ENCODE measurements at places on chromosomes 3 and 15.

GRCh38 chr3:99696497-99696896, 58.1 kb downstream of the COL8A1 start:
- DNase-seq: no peak

- DNase-seq: peak; percentile 43
Observed at GRCh38 chr3:39291903-39292329, 12.1 kb upstream of the CX3CR1 start.

DNA sequence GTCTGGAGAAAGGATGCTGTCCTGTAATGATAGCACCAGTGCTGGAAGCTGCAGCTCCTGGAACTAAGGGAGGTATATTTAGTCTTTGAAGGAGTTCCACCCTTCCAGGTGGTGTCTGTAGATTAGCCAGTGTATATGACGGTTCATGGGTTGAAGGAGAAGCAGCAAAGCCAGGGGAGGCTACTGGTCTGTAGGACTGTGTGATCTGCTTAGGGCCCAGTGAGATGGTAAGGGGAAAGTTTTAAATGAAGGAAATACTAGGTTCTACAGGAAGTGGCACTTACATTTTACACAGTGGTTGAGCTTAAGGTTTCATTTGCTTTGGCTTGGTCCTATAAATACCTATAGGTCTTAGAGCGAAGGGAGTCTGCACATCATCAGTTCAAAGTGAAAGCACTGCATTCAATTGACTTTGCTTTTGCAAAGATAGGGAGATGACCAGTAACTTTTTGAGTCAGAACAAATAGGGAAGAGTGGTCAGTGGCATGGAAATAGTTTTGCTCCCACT, 5.6 kb downstream of the SLC25A38 start:
- DNase-seq: no peak

- no peak for DNase-seq
Observed at GRCh38 chr3:108219336-108219735, 2.9 kb downstream of the IFT57 start.

DNA sequence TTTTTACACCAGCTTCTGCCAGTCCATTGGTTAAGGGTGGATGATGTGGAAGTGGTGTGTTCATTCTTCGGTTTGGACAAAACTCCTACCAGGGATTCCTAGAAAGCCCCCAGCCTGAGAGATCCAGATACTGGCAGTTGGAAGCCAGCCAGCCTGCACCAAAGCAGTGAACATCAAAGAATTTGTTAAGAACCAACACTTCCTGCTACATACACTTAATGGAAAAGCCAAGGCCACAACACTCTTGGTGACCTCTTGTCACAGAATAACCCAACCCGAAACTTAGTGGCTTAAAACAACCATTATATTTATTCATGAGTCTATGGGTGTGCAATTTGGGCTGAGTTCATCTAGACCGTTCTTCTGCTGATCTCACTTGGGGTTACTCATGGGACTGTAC, 42.9 kb upstream of the ADAMTS9 start:
- DNase-seq: no peak

DNA sequence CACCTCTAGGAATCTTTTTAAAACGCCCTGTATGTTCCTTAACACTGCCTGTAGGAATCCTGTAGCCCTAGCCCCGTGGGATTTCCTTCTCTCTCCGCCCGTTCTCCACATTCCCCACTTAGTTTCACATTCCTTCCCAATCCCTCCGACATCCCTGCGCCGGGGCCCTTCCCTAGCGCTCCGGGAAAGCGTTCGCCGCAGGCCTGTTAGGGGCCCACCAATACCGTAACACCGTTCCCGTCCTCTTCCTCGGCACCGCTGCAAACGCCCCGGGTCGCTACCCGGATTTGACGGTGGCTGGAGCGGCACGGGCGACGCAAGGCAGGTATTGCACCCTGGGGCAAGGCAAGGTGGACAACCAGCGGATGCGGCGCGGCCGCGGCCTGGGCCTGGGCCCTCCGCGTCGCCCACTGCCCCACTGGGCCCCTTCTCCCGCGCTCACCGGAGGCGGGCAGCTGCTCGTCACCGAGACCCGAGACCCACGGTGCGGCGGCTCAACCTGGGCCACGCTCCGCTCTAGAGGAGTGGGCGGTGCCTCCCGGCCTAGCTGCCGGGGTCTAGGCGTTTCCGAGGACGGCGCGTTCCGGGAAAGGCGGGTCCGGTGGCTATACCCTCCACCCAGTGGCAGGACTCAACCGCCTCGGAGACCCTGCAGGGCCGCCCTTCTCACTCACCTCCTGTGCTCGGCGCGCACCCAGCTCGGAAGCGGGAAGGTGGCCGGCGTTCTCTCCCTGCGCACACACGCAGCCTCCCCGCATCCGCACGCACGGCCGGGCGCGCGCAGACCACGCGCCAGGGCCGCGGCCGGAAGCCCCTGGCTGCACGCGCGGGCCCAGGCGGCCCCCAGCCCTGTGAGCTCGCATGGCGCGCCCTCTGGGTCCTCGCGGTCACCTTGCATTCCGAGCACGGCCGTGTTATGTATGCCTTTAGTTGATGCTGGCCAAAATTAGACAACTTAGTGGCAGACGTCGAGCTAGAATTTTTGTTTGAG, at the start of gene B3GALNT1:
TSS of gene B3GALNT1 (minus strand) at position 789 of the 991 bp plus-strand sequence. CDS start 18,595 bp downstream, outside the sequence.
- no peak for DNase-seq

DNA sequence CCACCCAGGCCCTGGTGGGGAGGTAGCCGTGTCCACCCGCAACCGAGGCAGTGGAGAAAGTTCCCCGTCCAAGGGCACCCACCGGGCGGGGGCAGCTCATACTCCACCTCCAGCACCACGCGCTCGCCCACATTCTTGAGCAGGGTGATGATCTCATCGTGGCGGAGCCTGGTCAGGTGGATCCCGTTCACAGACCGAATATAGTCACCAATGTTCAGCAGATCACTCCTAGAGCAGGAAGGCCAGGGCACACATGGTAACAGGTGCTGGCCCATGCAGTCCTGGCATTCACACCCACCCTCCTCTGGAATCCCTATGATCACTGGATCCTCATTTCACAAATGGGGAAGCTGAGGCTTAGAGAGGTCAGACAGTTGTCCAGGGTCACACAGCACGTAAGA, 15.8 kb downstream of the GRIP2 start:
- DNase-seq: no peak

DNA sequence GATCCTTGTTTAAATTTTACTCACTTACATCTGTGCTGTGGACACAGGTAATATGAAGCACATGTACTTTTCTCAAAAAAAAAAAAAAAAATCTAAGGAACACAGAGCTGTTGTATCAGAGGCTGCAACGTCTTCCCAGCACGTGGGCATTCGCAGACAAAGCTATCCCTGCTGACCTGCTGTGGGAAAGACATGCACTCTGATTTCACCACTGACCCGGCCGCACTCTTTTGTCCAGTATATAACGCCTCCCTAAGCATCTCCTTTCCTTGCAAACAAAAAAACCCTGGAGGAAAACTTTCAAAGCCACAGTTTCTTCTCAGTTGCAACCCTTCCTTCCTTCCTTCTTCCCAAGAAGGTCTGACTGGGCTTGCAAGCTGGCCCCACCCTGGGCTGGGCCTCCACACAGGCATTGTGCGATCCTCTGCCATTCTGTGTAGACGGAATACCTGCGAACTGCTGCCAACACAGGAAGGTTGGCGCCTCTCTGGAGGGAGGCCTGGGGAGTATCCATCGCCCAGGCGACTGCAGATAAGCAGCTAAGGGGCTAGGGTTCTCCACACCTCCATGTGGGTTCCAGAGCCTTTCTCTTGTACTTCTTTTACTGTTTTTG, 50.8 kb downstream of the SLC12A8 start:
- no peak for DNase-seq

GRCh38 chr3:20121088-20121487, 64.9 kb downstream of the SGO1 start:
- no peak for DNase-seq

DNA sequence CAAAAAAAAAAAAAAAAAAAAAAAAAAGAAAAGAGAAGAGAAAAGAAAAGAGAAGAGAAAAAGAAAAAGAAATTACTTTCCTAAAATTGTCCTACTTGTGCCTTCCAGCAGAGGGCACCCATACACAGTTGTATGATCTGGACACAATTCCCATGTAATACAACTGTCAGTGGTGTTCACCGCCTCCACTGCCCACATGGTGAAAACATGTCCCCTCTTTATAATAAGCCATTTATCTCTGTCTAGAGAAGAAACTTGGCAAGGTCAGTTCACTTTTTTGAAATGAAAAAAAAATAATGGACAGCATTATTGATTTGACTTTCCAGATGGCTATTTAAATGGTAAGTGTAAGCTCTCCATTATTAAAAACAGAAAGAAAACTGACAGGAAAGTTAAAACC, 459.4 kb downstream of the GBE1 start:
- DNase-seq: peak; percentile 5

DNA sequence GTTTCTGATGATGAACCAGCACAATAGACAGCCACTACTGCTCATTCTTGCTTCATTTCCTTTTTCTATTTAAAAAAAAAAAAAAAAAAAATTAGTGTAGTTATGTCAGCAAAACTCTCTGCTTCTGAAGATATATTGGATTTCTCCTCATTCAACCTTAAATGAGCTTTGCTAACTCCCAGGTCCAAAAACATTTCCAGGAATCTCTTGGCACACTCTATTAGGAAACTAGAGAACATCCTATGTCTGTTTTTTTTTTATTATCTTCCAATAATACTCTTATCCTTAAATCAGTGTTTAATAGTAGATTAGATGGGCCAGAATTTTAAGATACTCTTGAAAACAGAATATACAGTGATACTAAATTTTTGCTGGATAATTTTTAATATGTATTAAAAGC, 398.0 kb downstream of the NAALADL2 start:
- no peak for DNase-seq

GRCh38 chr3:63863150-63864007, at the start of the genes ATXN7 and THOC7:
ATXN7 (plus strand) TSS chr3:63863867; CDS start chr3:63912599, 48,732 bp downstream.
THOC7 (minus strand) TSS chr3:63863805; CDS start chr3:63863790, 15 bp downstream.
- peak; percentile 52 for DNase-seq

DNA sequence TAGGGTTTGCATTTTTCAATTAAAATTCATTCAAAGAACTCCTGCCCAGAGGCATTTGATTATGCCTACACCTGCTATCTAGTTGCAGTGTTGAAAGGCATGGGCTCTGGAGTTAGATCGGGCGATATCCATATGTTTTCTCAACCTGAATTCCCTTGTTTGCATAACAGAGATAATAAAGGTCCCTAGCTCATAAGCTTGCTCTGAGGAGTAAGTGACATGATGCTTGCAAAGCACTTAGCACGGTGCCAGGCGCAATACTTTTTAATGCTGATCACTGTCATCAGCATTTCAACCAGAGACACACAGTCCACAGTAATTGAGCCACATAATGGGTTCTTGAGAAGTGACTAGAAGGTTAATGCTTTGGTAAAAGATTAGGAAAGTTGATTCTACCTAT, 106.3 kb upstream of the SAMMSON start:
- no peak for DNase-seq

GRCh38 chr3:179072100-179072438, 460 bp upstream of the ZMAT3 start:
- peak; percentile 36 for DNase-seq

DNA sequence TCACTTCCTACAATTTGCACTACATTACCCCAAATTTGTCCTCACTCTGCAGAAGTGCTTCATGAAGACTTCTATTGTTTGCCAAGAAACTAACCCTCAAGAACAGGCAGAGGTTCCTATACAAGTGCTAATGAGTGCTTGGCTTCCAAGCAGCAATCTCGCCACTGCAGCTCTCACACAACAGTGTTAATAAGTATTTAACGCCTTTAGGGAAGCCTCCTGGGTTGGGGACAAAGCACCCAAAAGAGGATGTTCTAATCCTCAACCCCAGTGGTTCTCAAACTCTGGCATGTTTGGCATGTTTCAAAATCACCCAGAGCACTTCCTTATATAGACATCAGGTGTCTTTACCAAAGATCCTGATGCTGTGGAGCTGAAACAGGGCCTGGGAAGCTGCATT, 64.6 kb downstream of the ZIC4 start:
- no peak for DNase-seq

DNA sequence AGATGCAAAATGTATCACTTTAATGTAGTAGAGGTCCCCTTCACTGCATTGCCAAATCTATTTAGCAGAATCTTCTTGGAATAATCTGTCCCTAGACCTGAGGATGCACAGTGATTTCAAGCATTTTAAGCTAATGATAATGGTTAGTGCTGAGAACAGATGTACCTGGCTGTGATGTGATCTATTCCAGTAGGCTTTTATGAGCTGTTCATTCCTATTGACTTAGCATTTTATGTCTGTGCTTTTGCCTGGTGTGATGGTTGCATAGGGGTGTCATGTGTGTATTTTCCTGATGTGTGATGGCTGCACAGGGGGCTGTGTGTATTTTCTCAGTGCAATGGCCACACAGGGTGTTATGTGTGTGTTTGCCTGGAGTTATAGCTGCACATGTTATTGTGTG, 272.9 kb downstream of the TIGIT start:
- DNase-seq: no peak

- DNase-seq: no peak
Observed at GRCh38 chr15:71078506-71079207, 36.6 kb upstream of the THSD4 start.

DNA sequence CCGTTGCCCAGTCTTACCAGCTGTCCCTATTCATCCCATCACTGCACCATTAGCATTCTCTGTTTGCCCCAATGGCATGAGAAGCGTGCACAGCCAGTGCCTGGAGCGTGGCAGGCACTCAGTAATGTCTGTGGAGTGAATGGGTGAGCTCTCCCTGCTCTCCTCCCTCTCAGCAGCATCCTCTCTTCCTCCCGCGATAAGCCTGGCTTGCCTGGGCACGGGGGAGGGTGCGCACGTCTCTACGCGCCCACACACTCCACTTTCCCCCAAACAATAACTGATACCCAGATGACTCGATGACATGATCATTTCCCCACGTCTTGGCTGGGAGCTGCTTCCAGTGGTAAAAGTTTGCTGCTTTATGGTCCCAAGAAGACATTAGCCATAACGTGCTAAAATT, 81.8 kb upstream of the LINGO1 start:
- no peak for DNase-seq

- DNase-seq: no peak
Observed at GRCh38 chr3:89372456-89372855, 265.0 kb downstream of the EPHA3 start.
